ENCODE measurements at places on chromosomes 7 and 10. TPM values are rescaled to one million over a fixed set of nuclear protein-coding genes. Genes with fewer than 3 reads are reported as not detected.
A peak's percentile ranks its signal among the peaks of the same experiment; 100 is the strongest.

DNA sequence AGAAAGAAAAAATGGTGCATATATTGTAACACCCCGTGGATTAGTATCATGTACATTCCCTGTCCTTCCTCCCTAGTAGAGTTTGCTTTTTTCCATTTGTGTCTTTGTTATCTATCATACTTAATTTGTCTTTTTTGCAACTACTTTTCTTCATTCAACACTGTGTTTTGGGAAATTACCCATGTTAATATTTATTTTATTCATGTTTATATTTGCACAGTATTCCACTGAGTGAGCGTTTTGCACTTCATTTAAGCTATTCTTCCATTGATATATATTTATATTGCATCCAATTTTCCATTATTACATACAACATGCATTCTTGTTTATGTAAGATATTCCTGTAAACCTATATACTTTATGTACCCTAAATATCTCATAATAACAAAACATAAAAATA, 57.6 kb upstream of the FAM171A1 start:
- no peak for DNase-seq

DNA sequence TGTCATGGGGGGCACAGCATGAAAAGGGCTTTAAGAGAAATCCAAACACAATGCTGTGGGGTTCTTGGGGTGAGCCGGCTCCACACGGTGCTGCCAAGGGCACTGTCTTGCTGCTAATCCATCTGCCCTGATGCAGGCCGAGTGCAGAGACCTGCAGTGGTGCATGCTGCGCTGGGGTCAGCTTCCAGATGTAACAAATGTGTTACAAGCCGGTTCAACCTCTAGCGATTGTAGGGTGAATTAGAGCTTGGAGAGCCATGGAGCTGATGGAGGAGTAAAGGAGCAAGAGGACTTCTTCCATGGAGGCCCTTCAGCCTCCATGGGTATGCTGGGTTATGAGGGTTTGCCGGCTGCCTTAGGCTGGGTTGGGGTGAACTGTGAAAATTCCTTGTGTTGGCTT, 402.3 kb downstream of the TYW1 start:
- no peak for DNase-seq

DNA sequence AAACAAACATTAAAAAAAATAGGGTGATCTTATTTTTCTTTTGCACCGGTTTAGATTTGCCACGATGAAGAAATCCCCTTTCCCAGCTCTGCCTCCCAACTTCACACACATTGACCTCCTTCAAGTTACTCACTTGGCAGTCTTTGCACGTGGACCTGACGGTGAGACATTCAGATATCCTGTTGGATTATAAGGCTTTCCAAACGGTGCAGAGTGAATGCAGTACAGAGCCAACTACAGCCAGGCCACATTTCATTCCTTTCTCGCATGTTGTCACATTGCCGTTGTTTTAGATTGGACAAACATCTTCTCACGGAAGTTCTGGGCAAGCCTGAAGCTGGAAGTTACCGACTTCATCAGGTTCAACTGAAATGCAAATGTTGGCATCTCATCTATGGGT, 159.2 kb downstream of the HDAC9 start:
- DNase-seq, result no peak

GRCh38 chr7:19700936-19701335, 7.9 kb downstream of the POLR1F start:
- no peak for DNase-seq

DNA sequence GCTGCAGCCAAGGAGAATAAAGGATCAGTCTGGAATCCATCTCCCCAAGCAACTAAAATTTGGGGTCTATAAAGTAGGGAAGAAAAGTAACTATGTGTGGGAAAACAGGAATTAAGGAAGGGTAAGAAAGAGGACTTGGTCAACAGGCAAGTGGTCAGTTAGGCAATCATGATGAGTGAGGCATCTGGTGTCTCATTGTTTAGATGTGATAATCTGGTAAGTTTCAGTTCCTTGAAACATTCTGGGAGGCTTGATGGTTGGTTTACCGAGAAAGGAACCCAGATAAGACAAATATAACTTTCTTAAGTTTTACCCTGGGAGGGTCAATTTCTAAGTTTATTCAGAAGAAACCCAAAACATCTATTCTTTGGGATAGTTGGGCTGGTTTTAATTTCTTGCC, 22.3 kb downstream of the HYAL4 start:
- DNase-seq, result no peak

Gene RAB19
- polyA plus RNA-seq, result not detected

GRCh38 chr7:2046581-2047565, 185.9 kb downstream of the MAD1L1 start:
- DNase-seq, result no peak

- DNase-seq, result no peak
Observed at GRCh38 chr7:114784746-114785145, 137.1 kb upstream of the MDFIC start.

Gene NPY
- 0.24 TPM for polyA plus RNA-seq

GRCh38 chr7:47387506-47387905, 194.4 kb downstream of the TNS3 start:
- DNase-seq, result no peak

DNA sequence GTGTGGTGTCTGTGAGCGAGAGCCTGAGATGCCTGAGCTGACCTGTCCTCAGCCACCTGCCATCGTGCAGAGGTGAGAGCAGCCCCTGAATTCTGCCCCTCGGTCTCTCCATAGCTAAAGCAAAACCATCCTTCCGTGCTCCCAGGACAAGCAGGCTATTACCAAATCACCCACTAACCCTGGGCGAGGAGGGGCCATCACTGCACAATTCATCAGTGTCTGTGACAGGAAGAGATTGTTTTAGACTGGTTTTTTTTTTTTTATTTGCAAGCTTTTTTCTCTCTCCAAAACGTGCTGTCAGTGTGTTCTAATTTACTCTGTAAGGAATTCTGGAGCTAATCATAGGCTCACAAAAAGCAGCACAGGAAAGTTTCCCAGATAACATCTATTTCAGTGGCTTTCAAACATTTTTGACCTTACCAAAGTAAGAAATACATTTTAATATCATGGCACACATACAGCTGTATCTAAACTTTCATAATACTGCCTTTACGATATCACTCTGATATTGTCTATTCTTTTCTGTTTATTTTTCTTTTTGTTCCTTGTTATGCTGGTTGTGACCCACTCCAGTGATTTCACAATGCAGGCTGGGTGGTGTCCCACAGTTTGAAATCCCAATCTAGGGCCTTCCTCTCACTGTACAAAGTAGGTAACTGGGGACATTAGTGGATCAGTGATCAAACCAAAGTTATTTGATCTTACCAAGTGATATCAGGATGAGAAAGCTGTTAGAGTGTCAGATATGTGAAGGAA, 62.8 kb downstream of the EGFR start:
- DNase-seq, result no peak

- no peak for DNase-seq
Observed at GRCh38 chr7:92884218-92884617, 47.8 kb upstream of the CDK6 start.

DNA sequence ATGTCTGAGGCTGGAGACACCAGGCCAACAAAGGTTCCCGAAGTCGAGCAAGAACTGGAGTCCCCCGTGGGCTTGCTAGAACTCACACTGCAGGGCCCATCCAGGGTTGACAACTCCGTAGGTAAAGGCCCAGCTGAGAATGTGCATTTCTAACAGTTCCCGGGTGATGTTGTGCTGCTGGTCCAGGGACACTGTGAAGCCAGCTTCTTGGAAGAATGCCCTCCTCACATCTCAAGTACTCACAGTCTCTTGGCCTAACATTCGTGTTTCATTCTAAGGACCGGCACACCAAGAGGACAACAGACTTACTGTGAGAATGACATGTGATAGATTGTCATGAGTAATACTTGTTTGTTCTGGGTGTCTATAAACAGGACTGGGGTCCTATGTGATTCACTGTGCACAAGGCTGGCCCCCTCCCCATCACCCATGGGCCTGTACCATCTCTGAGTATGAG, 682.3 kb upstream of the IGFBP3 start:
- peak; percentile 18 for DNase-seq

DNA sequence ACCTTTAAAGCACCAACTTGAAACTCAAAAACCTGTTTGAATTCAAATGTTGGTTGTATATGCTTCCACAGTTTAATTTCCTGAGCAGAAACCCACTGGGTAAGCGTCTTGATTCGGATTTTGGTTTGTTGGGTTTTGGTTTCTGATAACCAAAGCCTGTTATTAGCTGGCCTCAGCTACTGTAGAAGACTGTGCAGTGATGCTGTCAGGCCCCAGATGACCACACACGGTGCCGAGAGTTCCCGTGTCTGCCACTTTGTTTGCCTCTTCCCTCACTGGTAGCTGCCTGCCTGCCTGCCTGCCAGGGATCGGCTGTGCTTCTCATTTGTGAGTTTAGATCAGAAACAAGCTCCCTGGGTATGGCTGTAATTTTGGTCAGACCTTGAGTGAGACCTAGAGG, 5.6 kb downstream of the MDH2 start:
- DNase-seq, result no peak

Gene MYH16
- not detected for polyA plus RNA-seq

Gene ACBD7
- not detected for polyA plus RNA-seq

Gene GARIN1A
- 4.6 TPM for polyA plus RNA-seq

GRCh38 chr10:69408318-69409175, 8.2 kb downstream of the TACR2 start:
- peak; percentile 97 for DNase-seq
